ENCODE measurements at places on chromosomes 1 and 21. TPM values are rescaled to one million over a fixed set of nuclear protein-coding genes. Genes with fewer than 3 reads are reported as not detected.

GRCh38 chr21:37088186-37088735 is 15.2 kb downstream of the TTC3 start:
- no peak overlapping the region for H3K27ac ChIP-seq
- H3K4me3 ChIP-seq: no peak overlapping the region
- DNase-seq: no peak
- peaks cover 27% of the 10 kb centered on the region for H3K36me3 ChIP-seq
- H3K4me1 ChIP-seq: peaks cover 7% of the 10 kb centered on the region

DNA sequence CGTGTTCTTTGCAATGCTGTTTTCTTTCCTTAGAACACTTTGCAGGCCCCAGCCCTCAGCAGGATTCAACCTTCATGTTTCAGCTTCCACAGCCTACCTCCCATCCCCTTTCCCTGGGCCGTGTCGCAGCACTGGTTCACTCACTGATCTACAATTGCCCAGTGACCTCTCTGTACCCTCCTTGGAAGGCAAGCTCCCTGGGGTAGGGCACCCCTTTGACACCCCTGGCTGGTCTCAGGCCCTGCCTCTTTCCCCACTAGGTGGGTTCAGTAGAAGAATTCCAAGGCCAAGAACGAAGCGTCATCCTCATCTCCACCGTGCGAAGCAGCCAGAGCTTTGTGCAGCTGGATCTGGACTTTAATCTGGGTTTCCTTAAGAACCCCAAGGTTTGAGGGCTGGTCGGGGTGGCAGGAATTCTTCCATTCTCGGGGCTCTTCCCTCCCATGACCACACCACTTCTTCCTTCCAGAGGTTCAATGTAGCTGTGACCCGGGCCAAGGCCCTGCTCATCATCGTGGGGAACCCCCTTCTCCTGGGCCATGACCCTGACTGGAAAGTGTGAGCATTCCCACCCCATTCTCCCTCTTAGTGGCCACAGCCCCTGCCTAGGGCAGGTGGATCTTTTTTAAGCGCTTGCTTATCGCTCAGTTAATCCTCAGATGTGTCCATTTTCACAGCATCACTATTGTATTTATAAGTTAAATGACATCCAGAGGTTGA is 7.3 kb downstream of the RHOC start:
- peaks cover 88% of the 10 kb centered on the region for H3K36me3 ChIP-seq
- H3K4me1 ChIP-seq: peaks cover 63% of the 10 kb centered on the region
- H3K4me3 ChIP-seq: no peak overlapping the region
- H3K27ac ChIP-seq: peak overlapping the region; percentile 84

- H3K4me3 ChIP-seq: no peak overlapping the region
- peaks cover 8% of the 10 kb centered on the region for H3K36me3 ChIP-seq
- no peaks in the 10 kb centered on the region for H3K27me3 ChIP-seq
- no peak for DNase-seq
- no peaks in the 10 kb centered on the region for H3K4me1 ChIP-seq
Observed at GRCh38 chr1:28401760-28402159, 32.2 kb downstream of the PHACTR4 start.

DNA sequence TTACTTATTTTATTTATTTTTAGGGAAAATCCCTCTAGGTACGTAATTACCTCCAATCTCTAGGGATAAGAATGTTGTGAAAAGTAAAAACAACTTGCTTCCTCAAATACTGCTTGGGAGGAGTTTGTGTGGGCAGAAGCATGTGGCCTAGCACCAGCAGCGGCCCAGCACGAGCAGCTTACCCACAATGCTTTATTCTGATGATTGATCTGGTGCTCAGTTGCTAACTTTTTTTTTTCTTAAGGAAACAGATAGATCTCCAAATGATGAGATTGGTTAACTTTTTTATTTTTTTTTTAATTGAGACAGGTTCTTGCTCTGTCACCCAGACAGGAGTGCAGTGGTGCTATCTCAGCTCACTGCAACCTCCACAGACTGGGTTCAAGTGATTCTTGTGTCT is 4.2 kb downstream of the CLIC6 start:
- H3K4me1 ChIP-seq: peaks cover 18% of the 10 kb centered on the region
- H3K27ac ChIP-seq: no peak overlapping the region
- no peak for DNase-seq
- H3K27me3 ChIP-seq: peaks cover 40% of the 10 kb centered on the region
- H3K4me3 ChIP-seq: no peak overlapping the region

GRCh38 chr1:201904579-201904978 is 15.9 kb downstream of the SHISA4 start:
- peak overlapping the region; percentile 67 for H3K27ac ChIP-seq
- H3K27me3 ChIP-seq: no peaks in the 10 kb centered on the region
- H3K4me1 ChIP-seq: no peaks in the 10 kb centered on the region

DNA sequence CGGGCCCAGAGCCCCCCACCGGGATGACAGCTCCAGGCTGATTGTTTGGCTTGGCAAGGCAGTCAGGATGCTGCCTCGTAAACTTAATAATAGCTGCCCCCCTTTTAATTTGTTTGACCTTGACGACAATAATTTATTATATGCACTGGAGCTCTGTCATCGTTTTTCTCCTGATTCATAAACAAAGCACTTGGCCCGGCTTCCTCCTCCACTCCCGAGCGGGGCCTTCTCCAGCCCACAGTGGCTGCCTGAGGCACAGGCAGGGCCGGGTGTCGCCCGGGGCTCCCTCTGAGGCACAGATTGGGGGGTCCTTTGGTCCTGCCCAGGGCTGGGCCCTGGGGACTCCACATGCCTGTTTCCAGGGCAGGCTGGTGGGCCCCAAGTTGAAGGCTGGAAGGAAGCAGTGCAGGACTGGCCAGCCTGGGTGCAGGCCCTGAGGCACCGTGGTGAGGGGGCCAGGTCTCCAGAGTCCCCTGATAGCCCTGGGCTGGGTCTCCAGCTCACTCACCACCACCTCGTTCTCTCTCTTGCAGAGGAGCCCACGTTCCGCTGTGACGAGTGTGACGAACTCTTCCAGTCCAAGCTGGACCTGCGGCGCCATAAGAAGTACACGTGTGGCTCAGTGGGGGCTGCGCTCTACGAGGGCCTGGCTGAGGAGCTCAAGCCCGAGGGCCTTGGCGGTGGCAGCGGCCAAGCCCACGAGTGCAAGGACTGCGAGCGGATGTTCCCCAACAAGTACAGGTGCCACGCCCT is 52.0 kb upstream of the ARHGEF16 start:
- H3K4me3 ChIP-seq: no peak overlapping the region
- peaks cover 7% of the 10 kb centered on the region for H3K36me3 ChIP-seq
- H3K4me1 ChIP-seq: no peaks in the 10 kb centered on the region
- H3K27ac ChIP-seq: no peak overlapping the region
- no peaks in the 10 kb centered on the region for H3K27me3 ChIP-seq

GRCh38 chr1:26016258-26016952 is 5.2 kb upstream of the EXTL1 start:
- no peaks in the 10 kb centered on the region for H3K36me3 ChIP-seq
- no peak overlapping the region for H3K4me3 ChIP-seq
- H3K27ac ChIP-seq: no peak overlapping the region

GRCh38 chr1:231807541-231807940 is 181.0 kb downstream of the DISC1 start:
- DNase-seq: no peak
- H3K27ac ChIP-seq: no peak overlapping the region
- peaks cover 10% of the 10 kb centered on the region for H3K4me1 ChIP-seq
- H3K27me3 ChIP-seq: no peaks in the 10 kb centered on the region
- H3K36me3 ChIP-seq: no peaks in the 10 kb centered on the region

- no peak for DNase-seq
- no peak overlapping the region for H3K27ac ChIP-seq
- H3K36me3 ChIP-seq: no peaks in the 10 kb centered on the region
- H3K4me1 ChIP-seq: no peaks in the 10 kb centered on the region
- no peaks in the 10 kb centered on the region for H3K27me3 ChIP-seq
- H3K4me3 ChIP-seq: no peak overlapping the region
Observed at GRCh38 chr1:224745924-224746323, 129.8 kb downstream of the CNIH3 start.

DNA sequence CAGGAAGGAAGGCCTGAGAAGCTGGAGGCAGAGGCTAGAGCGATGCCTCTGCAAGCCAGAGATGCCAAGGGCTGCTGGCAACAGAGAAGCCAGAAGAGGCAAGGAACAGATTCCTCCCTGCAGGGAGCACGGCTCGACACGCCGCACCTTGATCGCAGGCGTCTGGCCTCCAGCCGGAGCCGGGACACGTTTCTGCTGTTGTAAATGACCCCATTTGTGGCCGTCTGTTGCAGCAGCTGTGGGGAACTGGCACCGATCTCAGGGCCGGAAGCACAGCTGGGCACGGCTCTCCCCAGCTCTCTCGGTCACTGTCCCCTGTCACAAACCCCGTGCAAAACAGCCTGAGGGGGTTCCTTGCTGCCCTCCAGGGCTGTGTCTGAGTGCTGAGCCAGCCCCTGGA is 59.6 kb downstream of the SIK1 start:
- no peak overlapping the region for H3K27ac ChIP-seq
- H3K27me3 ChIP-seq: no peaks in the 10 kb centered on the region
- no peaks in the 10 kb centered on the region for H3K36me3 ChIP-seq
- H3K4me3 ChIP-seq: no peak overlapping the region
- H3K4me1 ChIP-seq: peaks cover 13% of the 10 kb centered on the region
- DNase-seq: no peak

ZBTB8B gene
- total RNA-seq: 0.03 TPM

TSPAN2 gene
- total RNA-seq: 4.3 TPM

CBR3 gene
- total RNA-seq: 4.3 TPM

S100A10 gene
- total RNA-seq: 602 TPM

HPCAL4 gene
- 0.41 TPM for total RNA-seq

ZNF695 gene
- not detected for total RNA-seq
